ENCODE measurements at places on chromosomes 11 and 22. TPM values are rescaled to one million over a fixed set of nuclear protein-coding genes. Genes with fewer than 3 reads are reported as not detected.

The LDLRAD3 gene
- 4.9 TPM for total RNA-seq

The LMO2 gene
- 0.51 TPM for total RNA-seq

The POLA2 gene
- 1.0 TPM for total RNA-seq

The APOA4 gene
- total RNA-seq: not detected

The FGF19 gene
- not detected for total RNA-seq

The DEFB108B gene
- not detected for total RNA-seq

The ACR gene
- total RNA-seq: not detected

The GGTLC2 gene
- not detected for total RNA-seq

All from fibroblast of lung (primary cell).